ENCODE measurements at places on chromosomes 2 and 18.

GRCh38 chr18:75830828-75831227 is 403.3 kb upstream of the SMIM21 start:
- DNase-seq, result no peak

DNA sequence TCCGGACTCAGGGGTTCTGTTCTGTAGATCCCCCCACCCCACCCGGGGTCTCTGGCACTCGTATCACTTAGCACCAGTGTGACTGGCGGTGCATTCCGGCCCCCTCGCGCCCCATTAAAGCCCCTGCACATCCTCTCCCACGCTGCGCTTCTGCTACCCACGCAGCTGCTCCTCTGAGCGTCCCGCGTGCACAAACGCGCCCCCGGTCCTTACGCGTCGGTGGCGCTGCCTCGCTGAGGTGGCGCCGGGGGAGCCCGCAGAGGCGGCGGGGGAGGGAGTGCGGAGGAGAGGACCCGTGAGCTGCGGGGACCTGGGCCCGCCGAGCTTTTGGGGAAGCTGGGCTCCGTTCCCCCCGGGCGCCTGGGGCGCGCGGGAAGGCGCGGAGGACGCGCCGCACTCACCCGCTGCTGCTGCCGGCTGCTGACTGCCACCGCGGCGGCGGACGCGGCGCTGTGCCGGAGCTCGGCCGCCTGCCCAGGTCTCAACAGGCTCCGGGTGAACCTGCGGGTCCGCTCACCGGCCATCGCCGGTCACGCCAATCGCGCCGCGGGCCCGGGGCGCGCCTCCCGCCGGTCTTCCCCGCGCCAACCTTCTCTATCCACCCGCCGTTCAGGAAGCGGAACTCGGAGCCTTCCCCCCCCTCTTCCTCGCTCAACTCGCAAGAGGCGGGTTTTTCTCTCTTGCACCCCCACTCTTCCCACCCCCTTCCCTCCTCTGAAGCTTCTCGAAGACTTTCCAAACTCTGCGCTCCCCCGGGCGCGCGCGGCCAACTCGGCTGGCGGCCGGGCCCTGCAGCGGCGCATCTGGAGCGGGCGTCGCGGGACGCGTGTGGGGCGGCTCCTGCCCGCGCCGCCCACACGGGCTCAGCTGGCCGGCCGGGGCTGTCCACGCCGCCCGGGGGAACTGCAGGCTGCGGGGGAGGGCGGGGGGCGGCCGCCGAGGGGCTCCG is at the start of gene DOCK10:
Gene DOCK10 (minus strand): TSS at position 618 of the 949 bp plus-strand sequence. CDS start 94 bp downstream, at position 524.
- peak; percentile 71 for DNase-seq

DNA sequence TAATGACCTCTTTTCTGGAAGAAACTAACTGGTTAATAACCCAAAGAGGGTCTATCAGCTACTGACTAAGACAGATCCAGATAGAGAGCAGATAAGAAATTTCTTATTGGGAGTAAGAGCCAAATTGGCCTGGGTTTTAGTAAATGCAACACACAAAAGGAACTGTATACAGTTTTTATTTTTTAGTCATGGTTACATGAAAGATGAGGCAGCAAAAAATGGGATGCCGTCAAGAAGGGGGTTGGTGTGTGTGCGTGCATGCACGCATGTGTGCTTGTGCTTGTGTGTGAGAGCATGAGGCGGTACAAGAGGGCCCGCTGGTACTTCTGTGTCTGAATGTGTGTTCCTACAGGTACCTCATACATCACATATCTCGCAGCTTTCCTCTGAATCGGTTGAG is 466.2 kb upstream of the HNRNPA3 start:
- DNase-seq, result no peak

DNA sequence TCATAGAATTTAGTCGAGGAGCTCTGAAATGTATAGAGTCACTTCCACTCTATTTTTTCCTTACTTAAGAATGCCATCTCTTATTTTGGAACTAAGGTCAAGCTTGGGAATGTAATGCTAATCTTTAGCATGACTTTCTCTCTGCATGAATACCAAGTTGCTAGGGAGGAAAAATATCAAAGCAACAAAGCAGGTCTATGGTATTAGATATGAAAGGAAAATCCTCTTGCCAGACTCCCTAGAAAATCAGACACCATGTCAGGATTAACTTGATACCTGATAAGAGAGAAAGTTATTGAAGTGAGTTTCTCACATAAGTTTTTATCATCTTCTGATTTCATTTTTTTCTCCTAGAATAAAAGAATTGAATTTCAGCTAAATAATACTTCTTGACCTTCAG is 341.7 kb upstream of the ZNF804A start:
- DNase-seq, result no peak

DNA sequence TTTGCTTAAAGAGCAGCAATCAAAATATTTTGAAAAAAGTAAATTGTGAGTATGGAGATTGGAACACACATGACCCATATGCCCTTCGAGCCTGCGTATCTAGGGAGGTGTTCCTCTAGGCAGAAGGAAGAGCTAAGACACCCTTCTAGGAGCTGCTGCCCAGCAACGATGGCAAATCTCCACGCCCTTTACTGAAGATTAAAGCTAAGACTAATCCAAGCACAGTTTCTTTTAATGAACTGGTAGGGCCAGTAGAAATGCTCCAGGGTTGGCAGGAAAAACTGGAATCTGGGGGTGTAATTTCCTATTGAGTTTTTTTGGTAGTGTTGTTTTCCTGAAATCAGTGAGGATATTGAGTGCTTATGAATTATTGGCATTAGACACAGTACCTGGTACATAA is 712 bp upstream of the SERPINB13 start:
- DNase-seq, result no peak

DNA sequence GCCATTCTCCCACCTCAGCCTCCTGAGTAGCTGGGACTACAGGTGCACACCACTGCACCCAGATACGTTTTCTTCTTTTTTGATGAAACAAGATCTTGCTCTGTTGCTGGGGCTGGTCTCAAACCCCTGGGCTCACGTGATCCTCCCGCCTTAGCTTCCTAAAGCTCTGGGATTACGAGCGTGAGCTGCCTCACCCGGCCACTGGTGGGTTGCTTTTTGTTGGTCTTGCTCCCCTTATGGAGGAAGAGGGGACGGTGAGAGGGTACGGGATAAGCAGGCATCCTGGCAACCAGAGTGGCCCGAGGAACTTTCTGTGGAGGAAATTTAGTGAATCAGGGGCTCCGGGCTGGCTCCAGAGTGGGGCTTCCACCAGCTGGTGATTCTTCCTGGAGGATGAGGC is 222.3 kb downstream of the HDAC4 start:
- DNase-seq, result no peak

Measured in stimulated activated CD8-positive, alpha-beta memory T cell treated with anti-CD3 and anti-CD28 coated beads, Interleukin-4, amount 100 ng/mL, for 4 hours (primary cell).